Left renal cortex interstitium (tissue), 4 donors: ENCODE measurements at places on chromosomes 12 and 14. TPM values are rescaled to one million over a fixed set of nuclear protein-coding genes. Genes with fewer than 3 reads are reported as not detected.

C12orf54 gene
- 0.49 TPM for polyA plus RNA-seq

SLC38A4 gene
- 23.1 TPM for polyA plus RNA-seq

LRCOL1 gene
- 5.1 TPM for polyA plus RNA-seq

FKBP11 gene
- 20.1 TPM for polyA plus RNA-seq

TRPV4 gene
- 13.2 TPM for polyA plus RNA-seq

ANKRD33 gene
- polyA plus RNA-seq: 0.21 TPM

MDGA2 gene
- polyA plus RNA-seq: 1.9 TPM

SLC5A8 gene
- polyA plus RNA-seq: 24.3 TPM

LPAR5 gene
- 1.1 TPM for polyA plus RNA-seq

KRT2 gene
- not detected for polyA plus RNA-seq

B3GNT4 gene
- polyA plus RNA-seq: 2.6 TPM

SAMD15 gene
- 10.9 TPM for polyA plus RNA-seq

GRCh38 chr12:39830171-39830570 is 210.6 kb upstream of the ABCD2 start:
- no peak for DNase-seq

GRCh38 chr12:24751181-24751580 is 197.7 kb downstream of the BCAT1 start:
- DNase-seq: no peak

DNA sequence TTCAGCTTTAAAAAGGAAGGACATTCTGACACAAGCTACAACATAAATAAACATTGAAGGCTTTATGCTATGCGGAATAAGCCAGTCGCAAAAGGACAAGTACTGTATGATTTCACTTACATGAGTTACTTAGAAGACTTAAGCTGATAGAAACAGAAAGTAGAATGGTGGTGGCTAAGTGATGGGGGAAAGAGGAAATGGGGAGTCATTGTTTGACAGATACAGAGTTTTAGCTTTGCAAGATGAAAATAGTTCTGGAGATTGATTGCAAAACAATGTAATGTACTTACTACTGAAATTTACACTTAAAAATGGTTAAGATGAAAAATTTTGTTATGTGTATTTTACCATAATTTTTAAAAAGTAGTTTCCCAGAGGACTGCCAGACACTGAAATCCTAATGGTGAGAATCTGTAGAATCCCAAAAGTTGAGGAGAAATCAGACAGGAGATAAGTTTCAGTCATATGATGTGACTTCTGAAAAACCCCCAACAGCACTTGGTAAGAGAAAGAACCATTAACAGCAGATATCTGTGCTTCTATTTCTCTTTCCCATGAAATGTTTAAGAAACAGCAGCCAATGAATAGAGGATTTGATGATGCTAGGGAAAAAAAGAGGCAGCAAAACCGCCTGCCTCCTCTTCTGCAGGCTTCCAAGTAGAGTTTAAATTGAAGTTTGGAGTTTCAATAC is 16.6 kb upstream of the CLEC2A start:
- no peak for DNase-seq

GRCh38 chr12:6667559-6668210 is 4.8 kb upstream of the ING4 start:
- no peak for DNase-seq

GRCh38 chr12:58393152-58393551 is 451.8 kb downstream of the ATP23 start:
- no peak for DNase-seq

- no peak for DNase-seq
Observed at GRCh38 chr12:59086126-59086525, 165.8 kb upstream of the LRIG3 start.

GRCh38 chr12:78870539-78870938 is 6.0 kb downstream of the SYT1 start:
- DNase-seq: no peak

DNA sequence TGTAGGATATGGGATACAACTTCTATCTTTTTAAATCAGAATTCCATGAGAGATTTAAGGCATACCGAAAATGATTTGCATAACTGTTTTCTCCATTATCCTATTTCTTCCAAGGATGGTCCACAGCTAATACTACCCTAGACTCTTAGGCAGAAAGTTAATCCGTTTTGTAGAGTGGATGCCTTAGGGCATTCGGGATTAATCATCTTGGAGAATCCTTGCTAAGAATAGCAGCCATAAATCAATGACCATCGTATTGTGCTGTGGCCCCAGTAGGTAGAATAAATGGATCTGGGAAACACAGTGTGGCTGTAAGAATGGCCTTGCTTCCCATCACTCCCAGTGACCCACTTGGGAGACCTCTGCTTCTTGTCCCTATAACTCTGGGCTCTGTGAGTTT is 99.6 kb downstream of the SSPN start:
- DNase-seq: no peak

DNA sequence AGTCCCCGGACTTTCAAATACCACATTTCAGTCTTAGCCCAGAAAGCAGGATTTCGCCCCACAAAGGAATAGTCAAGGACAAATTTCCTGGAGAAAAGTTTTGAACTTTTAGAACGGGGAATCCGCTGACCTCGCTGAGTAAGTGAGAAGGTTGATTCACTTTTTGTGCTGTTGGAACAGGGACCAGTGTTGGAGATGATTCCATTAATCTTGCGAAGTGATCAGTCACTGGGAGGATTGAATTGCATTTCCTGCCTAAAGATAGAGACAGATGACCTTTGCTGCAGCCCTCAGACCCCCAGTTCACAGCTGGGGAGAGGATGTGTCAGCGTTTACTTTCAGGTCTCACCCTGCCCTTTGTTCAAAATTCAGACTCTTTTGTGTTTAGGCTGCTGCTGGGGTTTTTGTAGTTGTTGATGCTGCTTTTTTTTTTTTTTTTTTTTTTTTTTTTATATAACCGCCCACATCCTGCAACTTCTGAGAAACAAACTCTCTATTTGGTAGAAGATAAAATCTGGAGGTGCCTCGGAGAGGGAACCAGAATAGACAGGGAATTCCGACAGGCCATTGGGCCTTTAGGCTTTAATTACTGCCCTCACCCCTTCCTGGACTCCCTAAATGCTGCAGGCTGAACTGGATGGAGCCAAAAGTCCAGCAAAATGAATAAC is 9.8 kb upstream of the KDM2B start:
- DNase-seq: no peak

GRCh38 chr12:115632308-115632707 is 645.2 kb downstream of the MED13L start:
- DNase-seq: no peak

GRCh38 chr12:89568484-89568883 is 42.6 kb upstream of the POC1B start:
- DNase-seq: no peak

DNA sequence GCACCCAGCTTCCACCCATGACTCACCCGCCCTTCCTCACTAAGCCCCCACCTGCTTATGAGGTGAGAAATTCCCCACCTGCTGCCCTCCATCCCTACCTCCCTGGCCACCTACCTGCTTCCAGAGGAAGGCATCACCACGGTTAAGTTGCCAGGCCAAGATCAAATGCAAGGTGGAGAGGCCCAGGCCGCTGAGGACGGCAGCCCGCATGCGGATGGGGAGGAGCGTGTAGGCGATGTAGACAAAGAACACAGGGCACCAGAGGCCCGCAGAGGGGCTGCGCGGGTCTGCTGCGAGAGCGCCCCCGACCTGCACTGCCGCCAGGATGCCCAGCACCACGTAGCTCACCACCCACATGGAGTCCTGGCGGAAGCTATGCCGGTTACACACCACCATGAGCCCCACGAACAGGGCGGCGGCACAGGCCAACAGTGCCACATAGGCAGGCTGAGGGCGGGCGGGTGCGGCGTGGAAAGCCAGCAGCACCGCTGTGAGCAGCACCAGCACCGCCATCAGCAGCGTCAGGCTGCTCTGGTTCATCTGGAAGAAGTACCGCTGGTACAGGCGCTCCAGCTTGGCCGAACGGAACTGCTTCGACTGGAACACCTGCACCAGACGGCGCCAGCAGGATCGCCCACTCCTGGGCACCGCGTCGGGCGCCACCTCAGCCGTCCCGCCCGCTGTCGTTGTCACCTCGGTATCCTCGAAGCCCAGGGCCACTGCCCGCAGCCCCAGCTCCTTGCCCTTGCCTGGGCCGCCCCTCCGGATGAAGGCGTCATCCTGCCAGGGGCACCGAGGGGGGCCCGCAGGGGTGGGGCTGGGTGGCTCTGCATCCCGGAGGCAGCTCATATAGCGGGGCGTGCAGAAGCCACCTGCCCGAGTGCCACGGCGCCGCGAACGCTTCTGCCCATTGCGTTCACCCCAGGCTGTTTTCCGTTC is 6.2 kb downstream of the ADCY6 start:
- DNase-seq: no peak
